ENCODE measurements at places on chromosomes 6 and 20. TPM values are rescaled to one million over a fixed set of nuclear protein-coding genes. Genes with fewer than 3 reads are reported as not detected.

GRCh38 chr6:127460465-127460864 lies 1.3 kb upstream of the KIAA0408 start:
- DNase-seq, result no peak

DNA sequence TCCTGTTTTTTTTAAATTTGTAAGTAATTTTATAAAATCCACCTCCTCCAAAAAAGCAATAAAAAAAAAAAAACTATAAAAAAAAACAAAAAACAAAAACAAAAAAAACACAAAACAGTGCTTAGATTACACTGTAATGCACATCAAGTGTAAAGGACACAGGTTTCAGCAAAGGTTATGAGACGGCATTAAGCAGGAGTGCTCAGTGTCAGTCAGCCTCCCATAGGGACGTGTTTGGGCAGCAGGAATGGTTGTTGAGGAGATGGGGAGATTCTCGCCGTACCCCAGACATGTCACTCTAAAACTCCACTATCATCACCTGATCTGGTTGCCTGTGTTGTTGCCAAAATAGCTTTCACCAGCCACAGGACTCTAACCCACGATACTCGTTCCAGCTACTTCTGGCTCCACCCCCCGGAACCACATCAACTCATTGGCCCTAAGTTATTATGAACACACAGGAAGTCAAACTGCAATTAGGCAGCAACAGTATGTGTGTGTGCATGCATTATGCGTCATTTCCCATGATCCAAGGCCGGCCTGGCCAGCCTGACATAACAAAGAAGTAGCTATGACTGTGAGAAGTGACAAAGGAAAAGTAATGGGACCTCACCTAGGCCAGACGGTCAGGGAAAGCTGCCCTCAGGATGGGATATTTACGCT lies 28.7 kb downstream of the ECT2L start:
- DNase-seq, result peak; percentile 64

GRCh38 chr6:157268835-157269234 lies 54.5 kb downstream of the TMEM242 start:
- no peak for DNase-seq

The CRYBG1 gene
- 10.4 TPM for total RNA-seq

The SOBP gene
- 2.9 TPM for total RNA-seq
